ENCODE measurements at places on chromosomes 16 and 17. TPM values are rescaled to one million over a fixed set of nuclear protein-coding genes. Genes with fewer than 3 reads are reported as not detected.

The KRT36 gene
- total RNA-seq: not detected

GRCh38 chr16:57137566-57138273 is 45.3 kb downstream of the CPNE2 start:
- no peak for DNase-seq

The KIF2B gene
- not detected for total RNA-seq

The CRK gene
- total RNA-seq: 16.9 TPM

GRCh38 chr17:27430882-27431491 is 25.3 kb upstream of the KSR1 start:
- DNase-seq: no peak

Measured in naive thymus-derived CD4-positive, alpha-beta T cell (primary cell).